SHP77 treated with DMSO at 0.1 percent for 48 hours (cell line): ENCODE measurements at places on chromosomes 3 and 15.

DNA sequence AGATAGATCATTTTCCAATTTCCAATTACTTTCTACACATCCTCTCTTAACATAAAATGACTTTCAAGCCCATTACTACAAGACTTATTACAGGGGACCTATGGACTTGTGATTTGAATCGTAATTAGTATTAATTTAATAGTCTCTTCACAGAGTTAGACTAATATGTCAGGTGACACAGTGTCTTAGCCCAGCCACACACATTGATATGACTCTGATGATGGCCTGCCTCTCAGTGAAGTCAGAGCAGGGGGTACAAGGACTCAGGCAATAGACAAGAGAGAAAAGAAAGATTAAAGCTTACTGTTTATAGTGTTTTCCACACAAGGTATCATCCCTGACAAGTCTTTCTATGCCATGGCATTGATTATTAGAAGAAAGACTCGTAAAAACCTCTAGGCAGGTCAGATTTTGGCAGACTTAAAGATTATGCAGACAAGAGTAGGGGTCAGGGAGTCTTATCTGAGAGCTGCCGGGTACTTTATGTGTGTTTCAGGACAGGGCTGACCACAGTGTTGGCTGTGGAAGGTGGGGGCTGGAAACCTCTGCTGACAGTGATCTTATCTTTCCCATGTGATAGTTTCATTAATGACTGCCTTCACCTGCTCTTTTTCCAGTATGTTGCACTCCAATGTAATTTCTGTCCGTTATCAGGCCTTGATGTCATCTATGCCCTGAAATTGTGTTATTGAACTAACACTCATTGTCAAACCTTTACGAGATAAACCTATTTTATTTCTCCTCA, 50.1 kb downstream of the B3GALNT1 start:
- DNase-seq = no peak

- DNase-seq = no peak
Measured at GRCh38 chr3:126539558-126540250, 15.7 kb downstream of the CHST13 start.

- no peak for DNase-seq
Measured at GRCh38 chr3:48830715-48831114, 17.0 kb downstream of the PRKAR2A start.

DNA sequence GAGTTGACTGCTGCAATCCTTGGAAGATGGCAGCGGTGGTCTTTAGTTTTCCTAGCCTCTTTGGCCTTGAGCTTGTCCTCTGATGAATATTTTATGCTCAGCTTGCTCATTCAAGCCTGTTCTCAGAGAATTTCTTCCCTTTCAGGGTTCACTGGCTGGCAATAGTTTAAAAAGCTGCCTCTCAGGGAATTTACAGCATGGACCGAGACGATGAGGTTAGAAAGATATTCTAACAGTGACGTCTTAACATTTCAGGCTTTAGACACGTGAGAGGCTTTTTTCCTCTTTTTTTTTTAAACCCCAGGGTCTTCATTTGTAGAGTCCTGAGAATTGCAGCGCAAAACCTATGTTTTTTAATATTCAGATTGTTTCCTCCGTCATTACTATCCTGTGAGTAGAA, 120.3 kb upstream of the CLSTN2 start:
- no peak for DNase-seq

DNA sequence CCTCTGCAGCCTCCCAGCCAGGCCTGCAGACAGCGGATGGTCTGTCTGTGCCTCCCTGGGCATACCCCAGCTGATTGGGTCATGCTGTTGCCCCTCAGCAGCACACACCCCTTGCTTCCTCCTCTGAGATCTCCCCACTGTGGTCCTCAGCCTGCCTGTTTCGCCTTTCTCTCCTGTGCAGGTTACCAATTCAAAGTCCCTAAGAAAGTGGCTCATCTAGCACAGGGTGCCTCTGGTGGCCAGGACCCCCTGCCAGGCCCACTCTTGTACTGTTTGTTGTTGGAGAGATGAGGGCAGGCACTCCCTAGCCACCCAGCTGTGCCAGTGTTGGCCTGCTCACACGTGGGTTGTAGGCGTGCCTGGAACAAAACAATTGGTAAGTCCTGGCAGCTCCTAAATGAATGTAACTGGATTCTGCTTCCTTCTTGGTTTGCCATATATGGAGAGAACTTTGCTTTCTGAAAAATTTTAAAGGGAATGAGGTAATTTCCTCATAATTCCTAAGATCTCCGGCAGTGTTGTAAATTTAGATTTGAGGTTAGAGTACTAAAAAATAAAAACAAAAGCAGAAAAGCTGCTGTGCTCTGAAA, 213.2 kb upstream of the IL12A start:
- DNase-seq = no peak

DNA sequence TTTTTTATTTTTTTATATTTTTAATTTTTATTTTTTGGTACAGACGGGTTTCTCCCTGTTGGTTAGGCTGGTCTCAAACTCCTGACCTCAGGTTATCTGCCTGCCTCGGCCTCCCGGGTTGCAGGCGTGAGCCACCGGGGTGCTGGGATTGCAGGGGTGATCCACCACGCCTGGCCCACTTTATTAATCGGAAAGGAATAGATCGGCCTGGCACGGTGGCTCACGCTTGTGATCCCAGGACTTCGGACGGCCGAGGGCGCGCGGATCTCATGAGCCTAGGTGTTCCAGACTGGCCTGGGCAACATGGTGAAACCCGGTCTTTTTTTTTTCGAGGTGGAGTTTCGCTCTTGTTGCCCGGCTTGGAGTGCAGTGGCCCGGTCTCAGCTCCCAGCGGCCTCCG, 26.5 kb upstream of the TUBGCP5 start:
- DNase-seq = no peak

GRCh38 chr3:13417166-13417947, 2.8 kb downstream of the NUP210 start:
- DNase-seq = no peak

DNA sequence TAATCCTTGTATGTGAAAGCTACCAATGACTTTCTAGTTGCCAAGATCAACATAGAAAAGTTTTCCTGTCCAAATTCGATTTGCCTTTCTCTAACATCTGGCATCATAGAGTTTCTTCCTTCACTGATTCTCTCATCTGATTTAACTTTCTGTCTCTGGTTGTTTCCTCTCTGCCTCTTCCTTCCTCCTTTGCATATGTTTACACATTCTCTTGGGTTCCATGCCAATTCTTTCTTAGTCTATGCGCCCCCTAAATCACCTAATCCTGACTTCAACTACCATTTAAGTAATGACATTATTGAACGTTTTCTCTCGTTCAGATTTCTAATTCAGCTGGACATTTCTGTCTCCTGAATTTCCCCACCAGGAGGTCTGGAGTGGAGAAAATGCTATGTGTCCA, 561.9 kb upstream of the TGFBR2 start:
- DNase-seq = no peak

- DNase-seq = no peak
Measured at GRCh38 chr3:171101982-171102641, 75.6 kb upstream of the SLC2A2 start.

- DNase-seq = no peak
Measured at GRCh38 chr3:126552688-126553283, 5.9 kb downstream of the C3orf22 start.

DNA sequence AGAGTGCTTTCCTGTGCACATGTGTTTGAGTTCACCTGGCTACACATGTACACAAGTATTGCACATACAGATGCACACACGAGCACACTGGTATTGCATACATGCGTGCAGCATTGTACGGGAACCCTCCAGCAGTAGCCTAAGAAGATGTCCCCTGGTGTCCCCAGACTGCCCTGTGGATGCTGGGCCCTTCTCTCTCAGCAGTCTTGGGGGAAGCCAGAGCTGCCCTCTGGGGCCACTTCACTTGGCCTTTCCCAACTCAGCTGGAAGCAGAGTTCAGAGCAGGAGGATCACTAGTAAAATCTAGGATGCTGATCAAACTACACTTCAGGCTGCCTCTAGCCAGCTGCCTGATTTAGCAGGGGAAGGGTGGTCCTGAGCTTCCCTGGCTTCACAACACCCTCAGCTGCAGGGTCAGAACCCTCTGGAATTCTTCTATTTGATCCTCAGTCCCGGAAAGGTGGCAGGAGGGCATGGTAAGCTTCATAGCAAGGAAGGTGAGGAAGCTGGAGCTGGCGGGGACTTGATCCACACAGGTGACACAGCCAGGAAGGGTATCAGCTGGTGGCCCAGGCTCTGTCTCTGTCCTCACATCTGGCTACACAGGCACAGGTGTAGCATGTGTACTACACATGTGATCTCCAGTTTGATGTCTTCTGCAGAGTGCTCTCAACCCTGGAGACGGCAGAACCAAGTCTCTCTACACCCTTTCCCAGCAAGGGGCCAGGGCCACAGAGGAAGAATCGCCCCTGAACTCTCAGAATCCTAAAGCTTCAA, 36.5 kb downstream of the KLF15 start:
- DNase-seq = no peak

DNA sequence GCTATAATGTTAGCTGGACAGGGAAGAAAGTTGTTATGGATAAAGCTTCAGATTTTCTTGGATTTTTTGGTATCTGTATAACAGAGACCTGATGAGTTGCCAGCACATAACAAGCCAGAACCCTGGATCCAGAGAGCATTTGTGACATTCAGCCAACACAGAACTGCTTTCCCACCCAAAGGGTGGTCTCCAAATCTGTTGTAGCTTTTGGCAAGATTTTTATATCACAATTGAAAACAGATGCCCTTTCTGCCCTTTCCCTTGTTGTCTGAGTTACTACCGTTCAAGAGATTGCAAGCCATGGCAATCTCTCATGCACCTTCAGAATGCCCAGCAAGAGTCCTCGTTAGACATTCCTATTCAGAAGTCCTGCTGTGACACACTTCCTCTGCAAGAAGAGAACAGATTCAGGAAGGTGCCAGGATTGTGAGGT, 107.6 kb upstream of the FGF7 start:
- DNase-seq = no peak

- no peak for DNase-seq
Measured at GRCh38 chr15:58047149-58047548, 18.4 kb downstream of the ALDH1A2 start.

DNA sequence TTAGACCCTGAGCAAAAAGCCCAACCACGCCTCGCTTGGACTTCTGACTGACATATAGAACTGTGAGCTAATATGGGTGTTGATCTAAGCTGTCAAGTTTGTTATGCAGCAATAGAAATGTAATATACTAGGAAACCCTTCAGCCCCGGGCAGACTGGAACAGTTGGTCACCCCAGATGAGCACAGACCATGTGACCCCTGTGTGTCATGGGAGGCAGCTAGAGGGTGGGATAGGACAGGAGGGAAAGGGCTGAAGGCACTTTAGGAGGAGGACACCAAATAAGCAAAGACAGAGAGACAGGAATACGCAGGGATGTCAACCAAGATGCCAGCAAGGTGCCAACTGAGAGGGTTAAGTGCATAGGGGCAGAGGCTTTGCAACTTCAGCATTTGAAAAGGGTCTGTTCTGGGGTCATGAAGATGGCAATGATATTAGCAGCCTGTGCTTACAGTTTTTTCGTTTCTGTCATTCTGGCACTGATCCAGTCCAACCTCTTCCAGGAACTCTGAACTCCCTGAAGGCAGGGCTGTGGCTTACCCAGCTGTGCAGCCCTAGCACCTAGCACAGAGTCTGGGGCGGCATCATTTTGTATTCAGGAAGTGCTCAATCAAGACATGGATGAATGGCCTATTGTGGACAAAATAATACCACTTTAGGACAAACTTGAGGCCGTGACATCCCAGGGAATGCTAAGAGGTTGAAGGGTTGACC, 51.4 kb downstream of the HES1 start:
- DNase-seq = no peak

DNA sequence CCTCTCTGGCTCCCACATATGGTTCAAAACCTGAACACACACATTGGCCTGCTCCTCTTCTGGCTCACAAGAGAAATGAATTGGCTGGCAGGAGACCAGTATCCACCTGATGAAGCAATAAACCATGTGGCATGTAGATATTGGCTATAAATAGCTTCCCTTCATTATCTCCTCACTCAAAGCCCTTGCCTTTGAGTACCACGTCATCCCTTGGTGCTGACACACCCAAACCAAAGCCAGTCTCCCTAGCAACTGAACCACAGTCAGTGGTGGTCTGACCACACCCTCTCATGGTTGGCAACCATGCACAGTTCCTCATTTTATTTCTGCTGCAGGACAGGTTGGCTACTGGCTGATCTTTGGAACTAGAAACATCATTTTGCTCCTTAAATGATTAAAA, 98.8 kb downstream of the ZNF621 start:
- DNase-seq = no peak

DNA sequence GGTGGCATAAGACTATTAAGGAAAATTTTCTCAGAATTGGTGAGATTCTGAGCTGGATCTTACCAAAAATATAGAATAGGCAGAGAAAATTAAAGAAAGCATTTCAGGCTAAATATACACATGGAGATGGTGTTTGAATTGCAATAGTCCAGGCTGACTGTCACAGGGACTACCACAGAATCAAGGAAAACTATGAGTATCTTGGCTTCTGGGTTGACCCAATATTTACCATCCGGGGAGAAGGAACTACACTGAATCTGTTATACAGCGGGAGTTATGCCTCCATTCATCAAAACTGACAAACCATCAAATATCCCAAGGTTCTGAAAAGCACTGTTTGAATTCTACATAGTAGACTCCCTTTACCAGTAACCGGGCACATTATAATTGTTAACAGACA, 102.2 kb downstream of the TUSC7 start:
- no peak for DNase-seq

DNA sequence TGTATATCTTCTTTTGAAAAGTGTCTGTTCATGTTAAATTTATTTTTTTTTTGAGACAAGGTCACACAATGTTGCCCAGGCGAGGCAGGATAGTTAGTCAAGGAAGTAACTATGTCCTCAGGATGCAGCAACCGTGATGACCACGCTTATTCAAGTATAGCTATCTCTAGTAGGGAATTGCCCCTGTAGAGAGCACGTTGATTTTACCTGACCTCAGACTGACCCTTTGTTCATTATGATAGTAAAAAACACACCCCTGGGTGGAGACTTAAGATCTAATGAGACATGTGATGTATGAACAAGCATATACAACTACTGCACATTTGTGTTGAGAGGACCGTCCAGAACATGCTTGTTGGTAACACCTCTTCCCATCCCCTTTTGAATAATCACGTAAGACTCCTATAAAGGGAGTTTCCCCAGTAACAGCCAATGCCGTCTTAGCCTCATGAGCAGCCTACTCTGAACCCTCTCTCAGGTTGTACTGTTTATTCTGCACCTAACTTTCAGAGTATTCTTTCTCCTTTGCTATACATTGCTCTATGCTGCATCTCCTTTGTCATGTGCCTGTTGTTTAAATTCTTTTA, 32.9 kb downstream of the ZNF621 start:
- DNase-seq = no peak

GRCh38 chr3:107117922-107118536, 259.2 kb upstream of the CCDC54 start:
- DNase-seq = peak; percentile 10

GRCh38 chr15:66505430-66505811, 295 bp downstream of the ZWILCH start:
- peak; percentile 31 for DNase-seq

- no peak for DNase-seq
Measured at GRCh38 chr3:13240928-13241618, 167.8 kb upstream of the IQSEC1 start.

DNA sequence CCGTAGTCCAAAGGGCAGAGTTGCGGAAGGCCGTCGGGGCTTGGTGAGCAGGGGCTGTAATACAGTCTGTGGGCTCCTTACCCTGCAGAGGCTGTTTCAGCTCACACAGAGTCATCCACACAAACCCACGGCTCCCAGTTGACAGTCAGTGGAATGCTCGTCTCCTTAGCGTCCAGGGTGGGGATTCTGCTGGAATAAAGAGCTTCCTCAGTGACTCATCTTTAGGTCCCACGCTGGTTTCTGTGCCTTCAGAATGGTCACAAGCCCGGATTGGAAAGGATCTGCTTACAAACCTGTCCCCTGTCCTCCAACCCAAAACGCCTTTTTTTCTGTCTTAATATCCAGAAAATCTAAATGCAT, 201.3 kb upstream of the TPM1 start:
- DNase-seq = no peak
